ENCODE measurements at places on chromosomes 2 and 18.

DNA sequence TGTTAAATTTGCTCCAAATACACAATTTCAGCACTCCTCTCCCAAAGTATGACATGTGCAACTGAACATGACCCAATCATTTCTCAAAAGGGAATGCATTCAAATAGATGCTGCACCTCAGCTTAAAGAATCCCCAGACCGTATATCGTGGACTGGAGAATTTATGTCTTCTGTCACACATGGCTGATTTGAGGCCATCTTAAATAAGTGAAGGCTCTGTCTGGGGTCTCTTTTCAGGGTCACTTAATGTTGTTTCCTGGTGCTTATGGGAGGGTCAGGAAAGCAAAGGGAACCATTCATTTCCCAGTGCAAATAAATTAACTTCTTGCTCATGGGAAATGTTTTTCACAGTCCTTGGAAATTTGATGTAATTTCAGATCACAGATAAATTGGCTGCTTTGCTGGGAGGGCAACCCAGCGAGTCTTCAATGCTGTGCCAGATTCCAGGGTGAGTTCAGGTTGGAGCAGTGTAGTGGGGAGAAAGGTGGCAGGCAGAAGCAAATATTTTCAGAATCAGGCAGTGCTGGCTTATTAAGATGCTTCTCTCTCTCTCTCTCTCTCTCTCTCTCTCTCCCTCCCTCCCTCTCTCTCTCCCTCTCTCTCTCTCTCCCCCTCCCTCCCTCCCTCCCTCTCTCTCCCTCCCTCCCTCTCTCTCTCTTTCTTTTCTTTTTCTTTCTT lies 34.3 kb downstream of the GATA6 start:
- no peak for DNase-seq

DNA sequence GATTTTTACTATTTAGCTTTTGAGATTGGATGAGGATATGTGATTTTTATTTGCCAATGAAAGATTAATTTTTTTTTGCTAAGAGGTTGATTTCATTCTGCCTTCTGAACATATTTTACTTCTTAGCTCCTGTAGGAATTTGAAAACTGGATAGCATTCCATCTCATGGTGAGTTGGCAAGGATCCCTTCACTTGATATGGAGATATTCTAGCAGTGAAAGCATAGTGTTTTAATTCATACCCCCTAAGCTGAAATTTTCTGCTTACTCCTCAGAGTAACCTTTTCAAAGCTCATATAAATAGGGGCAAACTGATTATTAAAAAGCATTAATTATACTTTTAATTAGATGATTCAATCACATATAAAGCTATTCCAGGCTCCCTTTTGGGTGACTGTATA lies 61.0 kb upstream of the KCNJ3 start:
- DNase-seq, result no peak

- peak; percentile 10 for DNase-seq
Observed at GRCh38 chr2:234377761-234378391, 119.0 kb downstream of the ARL4C start.

DNA sequence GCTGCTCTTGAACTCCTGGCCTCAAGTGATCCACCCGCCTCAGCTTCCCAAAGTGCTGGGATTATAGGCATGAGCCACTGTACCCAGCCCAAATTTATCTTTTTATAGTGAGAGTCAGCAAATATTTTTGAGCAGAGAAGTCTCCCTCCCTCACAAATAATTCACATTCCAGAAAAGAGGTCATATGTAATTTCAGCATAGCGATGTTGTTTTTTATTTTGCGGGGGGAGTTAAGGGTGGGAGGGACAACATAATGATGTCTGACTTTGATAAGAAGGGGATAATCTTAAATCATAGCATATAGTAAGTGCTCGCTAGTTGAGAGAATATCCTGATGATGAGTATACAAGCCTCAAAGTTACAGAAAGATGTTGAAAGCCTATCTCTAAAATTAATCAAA lies 1090.2 kb upstream of the ACVR2A start:
- DNase-seq, result no peak

Data from ELR (cell line).